ENCODE measurements at places on chromosomes 2 and 18.

DNA sequence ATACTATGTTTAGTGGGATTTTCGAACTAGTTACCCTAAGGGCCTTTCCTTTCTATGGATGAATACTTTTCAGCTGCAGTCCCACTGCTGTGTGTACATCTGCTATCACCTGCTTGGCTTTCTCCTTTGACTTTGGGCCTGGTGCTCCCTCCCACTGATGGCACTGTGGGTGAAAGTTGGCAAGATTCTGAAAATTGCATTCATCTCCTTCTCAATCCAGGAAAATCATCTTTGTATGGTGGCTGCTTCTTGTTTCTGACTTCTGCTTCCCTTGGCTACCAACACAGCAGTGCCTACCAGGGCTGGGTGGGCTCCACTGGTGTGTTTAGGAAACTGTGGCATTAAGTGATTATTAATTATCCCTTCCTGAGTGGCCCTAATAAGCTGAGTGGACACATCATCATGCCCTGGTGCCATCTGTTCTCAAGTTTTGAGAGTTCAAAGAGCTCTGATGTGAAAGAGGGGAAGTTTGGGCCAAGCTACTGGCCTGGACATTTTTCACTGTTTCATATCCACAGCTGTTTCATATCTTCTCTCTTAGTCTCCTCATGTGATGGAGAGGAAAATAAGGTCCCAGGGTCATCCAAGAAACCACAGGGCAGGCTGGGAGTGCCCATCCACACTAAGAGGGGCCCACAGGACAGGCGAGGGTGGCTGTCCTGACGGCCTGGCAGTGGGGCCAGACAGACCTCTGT is 16.7 kb downstream of the HK2 start:
- no peak for DNase-seq

DNA sequence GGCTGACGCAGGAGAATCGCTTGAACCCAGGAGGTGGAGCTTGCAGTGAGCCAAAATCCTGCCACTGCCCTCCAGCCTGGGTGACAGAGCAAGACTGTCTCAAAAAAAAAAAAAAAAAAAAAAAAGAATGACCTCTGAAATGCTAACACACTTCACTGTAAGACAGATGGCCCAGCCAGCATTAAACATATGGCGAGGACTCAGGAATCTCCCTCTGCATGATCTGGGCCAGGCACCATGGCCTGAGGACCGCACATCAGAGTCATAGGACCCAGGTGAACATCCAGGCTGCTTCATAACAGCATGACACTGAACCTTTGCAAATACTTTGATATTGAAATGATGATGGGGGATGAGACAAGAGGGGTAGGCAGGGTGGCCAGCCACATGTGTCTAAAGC is 56.1 kb upstream of the DNMT3A start:
- no peak for DNase-seq

- no peak for DNase-seq
These were observed 140.8 kb downstream of the FAM210A start for GRCh38 chr18:13585379-13586153.

DNA sequence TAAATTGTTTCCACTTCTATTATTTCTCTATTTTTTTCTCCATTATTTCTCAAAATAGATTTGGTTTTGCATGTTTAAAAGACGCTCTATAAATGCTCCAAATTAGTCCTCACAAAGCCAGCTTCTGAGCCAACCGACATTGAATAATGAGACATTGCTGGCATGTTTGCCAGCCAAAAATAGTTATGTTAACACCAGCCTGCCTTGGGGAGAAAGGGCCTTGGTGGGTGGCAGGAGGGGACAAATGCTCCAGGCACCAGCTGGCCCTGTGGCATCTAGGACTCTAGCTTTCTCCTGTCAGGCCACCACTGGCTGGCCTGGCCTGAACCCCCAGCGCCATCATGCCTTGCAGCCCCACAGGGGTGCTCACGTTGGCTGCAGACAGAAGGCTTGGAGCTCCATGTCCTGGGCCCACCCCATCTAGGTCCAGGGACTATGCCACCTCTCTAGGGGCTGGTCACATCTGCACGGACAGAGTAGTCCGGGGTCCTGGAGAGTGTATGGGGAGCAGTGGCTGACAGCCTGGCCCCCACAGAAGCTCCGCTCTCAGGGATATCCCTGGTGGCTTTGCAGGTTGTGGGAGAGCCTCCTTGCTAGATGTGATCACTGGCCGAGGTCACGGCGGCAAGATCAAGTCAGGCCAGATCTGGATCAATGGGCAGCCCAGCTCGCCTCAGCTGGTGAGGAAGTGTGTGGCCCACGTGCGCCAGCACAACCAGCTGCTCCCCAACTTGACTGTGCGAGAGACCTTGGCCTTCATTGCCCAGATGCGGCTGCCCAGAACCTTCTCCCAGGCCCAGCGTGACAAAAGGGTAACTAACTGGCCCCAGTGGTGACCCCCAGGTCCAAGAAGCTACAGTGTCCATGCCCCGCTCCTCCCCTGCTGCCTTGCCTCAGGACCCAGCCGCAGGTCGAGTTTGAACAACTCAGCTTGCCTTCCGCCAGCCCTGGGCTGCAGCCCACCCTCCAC is 12.5 kb downstream of the ABCG8 start:
- DNase-seq: no peak

DNA sequence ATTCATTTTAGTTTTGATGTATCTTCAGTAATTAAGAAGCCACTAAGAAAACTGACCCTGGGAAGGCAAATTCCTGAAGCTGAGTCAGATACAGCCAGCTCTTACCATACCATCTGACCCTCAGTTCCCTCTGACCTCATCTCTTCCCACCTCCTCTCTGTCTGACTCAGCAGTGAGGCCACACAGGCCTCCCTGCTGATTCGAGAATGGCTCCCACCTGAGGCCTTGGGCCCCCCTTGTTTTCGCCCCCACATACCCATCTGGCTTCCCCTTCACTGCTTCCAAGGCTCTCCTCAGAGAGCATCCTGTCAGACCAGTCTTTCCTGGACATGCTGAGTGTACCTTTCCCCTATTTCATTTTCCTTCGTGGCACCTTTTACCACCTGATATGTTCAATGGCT is 71.0 kb upstream of the CYP1B1 start:
- no peak for DNase-seq

DNA sequence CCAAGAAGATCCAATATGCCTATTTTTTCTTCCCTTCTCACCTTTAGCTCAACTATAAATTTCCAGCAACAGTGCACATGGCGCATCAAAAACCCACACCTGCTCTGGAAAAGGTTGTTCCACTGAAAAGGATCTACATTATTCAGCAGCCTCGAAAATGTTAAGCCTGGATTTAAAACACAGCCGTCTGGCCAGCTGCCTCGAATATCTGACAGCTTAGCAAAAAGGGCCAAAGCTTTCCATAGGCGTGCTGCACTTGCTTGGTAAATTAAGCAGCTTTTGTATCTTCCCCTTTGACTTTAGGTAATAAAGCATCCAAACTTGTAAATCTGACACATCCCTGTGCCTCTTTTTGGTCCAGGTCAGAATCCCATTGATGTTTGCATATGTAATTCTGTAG is 20.5 kb downstream of the DAPL1 start:
- DNase-seq: no peak

GRCh38 chr2:180322781-180323180 is 315.7 kb upstream of the CWC22 start:
- no peak for DNase-seq

- DNase-seq: no peak
These were observed at the start of gene LRRTM4 for GRCh38 chr2:77521931-77522470. LRRTM4 (minus strand) TSS chr2:77522376.

DNA sequence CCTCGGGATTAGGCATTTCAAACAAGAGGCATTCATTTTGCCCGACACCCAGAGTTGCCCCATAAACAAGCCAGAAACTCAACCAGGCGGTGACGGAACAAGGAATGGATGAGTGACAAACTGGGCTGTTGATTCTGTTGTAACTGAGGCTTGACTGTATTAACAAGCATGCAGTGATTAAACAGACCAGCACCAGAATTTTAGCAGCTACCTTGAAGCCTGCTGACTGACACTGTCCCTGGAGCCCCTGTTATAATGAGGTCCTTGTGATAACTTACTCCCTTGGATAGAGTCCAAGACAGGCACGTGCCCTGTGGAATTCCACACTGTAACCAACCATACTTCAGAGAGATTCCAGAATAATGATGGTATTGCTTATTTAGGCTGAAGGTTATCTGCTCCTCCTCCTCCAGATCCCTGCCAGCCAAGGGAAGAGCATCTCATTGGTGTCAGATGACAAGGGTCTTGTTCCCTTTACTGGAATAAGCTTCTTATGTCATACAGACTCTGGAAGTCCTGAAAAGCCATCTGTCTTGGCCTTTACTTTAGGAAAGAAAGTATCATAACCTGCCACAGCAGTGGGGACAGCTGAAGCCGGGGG is 97.1 kb upstream of the RMDN2 start:
- DNase-seq: no peak

DNA sequence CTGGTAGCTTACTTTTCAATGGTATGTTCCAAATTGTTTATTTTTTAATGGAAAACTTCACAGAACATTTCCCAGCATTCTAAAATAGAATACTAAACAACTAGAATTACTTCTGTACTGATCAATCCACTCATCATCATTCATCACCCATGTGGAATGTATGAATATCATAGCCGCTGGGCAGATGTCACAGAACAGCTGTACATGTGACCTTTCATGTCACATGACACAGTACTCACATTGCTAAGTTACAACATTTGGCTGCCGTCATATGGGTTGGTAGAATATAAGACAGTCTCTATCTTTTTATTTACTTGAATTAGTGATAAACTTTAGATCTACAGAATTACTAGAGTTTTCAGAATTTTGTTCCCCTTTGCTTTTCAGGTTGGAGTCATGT is 387.6 kb downstream of the ZEB2 start:
- no peak for DNase-seq

- no peak for DNase-seq
These were observed 21.6 kb upstream of the ITM2C start for GRCh38 chr2:230843132-230843531.

- DNase-seq: no peak
These were observed 7.0 kb downstream of the SPEG start for GRCh38 chr2:219441451-219442255.

GRCh38 chr2:211162911-211163310 is 606.5 kb downstream of the CPS1 start:
- no peak for DNase-seq

DNA sequence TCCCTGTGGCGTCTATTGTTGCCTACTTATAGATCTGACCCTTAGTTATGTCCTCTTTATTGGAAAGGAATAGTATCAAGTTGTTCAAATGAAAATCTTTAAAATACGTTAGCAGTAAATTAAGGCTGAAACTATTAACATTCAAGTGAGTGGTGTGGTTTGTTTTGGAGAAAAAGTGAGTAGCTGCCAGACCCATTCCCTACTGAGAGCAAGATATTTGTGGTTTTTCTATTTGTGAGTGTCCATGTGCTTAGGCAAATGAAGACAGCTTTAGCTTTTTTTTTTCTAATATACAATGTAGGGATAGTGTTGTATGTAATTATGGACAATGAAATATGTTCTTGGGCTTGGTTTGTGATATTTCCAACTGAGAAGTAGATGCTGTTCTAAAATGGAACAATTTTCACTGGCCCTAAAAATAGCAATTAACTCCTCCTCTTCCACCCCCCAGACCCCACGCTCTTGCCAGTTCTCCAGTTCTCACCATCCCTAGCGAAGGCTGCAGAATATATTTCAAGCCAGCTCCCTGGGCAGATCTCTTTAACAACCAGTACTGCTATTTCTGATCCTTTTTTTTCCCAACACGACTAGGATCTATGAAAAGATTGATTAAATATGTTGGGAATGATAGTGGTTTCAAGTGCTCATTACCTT is 83.1 kb downstream of the CCDC85A start:
- DNase-seq: no peak

DNA sequence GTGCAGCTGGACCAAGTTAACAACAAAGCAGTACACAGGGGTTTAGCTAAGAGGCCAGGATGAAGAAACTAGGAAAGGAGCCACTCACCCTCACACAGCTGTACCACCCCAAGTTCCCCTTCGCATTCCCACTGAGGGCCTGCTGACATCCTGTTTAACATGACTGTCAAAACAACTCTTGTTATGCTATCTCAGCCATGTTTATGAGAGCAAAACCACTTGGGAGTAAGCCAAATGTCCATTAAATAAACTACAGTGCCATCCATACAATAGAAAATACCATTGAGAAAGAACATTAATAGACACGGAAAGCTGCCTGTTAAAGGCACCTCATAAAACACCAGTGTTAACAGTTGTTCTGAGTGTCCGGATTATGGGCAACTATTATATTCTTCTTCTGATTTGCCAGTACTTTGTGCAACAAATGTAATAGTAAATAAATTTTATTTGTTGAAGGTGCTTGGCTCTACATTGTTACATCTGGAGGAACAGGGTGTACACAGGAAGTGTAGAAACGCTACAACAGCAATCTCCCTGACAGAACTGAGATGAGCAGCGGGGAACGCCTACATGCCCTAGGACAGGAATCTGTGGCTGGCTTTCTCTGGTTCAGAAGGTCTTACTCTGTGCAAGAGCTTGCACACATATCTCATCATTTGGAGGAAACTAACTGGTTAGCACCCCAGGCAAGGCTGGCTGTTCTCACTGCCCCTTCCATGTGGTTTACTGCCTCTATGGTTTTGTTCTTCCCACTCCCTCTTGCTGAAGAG is 85.6 kb downstream of the EHD3 start:
- no peak for DNase-seq

DNA sequence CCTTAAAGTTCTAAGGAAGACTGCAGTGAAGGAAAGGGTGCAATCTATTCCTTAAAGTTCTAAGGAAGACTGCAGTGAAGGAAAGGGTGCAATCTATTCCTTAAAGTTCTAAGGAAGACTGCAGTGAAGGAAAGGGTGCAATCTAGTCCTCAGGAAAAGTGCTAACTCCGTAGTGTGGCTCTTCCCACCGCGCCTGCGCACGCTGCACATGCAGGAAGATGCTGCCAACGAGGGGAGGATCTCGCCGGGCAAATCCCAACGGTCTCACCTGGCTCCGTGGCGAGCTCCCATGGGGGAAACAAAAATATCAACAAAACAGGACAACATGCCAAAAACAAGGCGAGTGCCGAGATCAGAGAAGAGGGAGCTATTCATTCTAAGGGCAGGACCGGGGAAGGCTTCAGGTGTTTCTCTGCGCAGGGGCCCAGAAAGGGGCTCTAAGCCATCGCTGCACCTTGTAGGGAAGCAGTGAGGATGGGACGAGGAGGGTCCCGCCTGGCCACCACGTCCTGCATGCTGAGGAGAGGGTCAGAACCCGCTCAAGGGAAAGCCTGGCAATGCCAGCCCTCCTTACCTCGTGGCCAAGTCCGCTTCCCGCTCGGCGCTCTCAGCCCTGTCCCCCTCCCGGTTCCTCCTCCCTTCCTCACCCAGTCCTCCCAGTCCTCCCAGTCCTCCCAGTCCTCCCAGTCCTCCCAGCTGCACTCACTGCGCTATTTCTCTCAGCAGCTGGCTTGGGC is 24.5 kb downstream of the TIMM21 start:
- DNase-seq: no peak

DNA sequence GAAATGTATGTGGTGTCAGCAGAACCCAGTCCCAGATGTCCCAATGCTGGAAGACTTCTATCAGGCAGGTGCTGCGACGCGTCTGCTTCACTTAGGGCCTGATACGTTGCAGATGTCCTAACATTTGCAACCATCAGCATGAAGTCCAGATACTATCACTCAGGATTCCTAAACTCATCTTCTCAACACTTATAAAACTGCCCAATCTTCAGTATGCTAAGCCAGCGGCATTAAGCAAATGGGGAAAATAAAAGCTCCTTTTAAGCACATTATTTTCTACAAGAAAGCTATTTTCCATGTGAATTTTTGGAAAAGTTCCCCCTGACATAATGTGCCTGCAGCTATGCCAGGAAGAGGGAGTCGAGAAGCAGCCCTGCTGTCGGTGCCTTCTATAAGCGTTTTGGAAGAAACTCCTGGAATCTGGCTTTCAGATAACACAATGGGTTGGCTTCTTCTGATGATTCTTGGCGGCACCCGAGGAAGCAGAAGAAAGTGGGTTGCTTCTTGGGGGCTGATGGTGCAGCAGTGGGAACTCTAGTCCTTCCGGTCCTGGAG is 60.7 kb upstream of the ITGA6 start:
- no peak for DNase-seq

All from central memory CD8-positive, alpha-beta T cell (primary cell).